HFFc6 (cell line): ENCODE measurements at places on chromosomes 2 and 18.

- DNase-seq = no peak
Observed at GRCh38 chr18:64253222-64253621, 104.3 kb upstream of the LINC00305 start.

GRCh38 chr2:158049129-158049855, 52.4 kb upstream of the UPP2 start:
- DNase-seq = no peak

- DNase-seq = peak; percentile 43
Observed at GRCh38 chr2:30178618-30179434, 32.0 kb downstream of the YPEL5 start.

- DNase-seq = no peak
Observed at GRCh38 chr2:15941871-15942710, 1.7 kb downstream of the MYCN start.

DNA sequence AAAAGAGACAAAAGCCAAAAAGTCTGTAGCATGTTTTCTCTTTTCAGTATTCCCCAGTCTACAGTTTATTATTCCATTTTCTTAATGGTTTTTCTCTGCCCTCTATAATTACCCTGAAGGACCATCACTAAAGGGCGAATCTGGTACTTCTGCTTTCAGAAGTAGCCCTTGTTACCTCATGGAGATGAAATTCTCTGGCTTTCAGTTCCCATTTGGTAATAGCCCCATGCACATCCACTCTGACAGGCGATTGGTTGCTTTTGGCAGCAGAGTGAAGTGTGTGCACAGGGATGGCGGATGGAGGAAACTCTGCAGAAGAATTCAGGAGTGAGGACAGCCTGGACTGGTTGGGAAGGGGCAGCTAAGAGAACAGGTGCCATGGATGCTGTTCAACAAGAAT, 66.3 kb upstream of the NABP1 start:
- DNase-seq = no peak
